ENCODE measurements at places on chromosomes 13 and 19.
A peak's percentile ranks its signal among the peaks of the same experiment; 100 is the strongest.

DNA sequence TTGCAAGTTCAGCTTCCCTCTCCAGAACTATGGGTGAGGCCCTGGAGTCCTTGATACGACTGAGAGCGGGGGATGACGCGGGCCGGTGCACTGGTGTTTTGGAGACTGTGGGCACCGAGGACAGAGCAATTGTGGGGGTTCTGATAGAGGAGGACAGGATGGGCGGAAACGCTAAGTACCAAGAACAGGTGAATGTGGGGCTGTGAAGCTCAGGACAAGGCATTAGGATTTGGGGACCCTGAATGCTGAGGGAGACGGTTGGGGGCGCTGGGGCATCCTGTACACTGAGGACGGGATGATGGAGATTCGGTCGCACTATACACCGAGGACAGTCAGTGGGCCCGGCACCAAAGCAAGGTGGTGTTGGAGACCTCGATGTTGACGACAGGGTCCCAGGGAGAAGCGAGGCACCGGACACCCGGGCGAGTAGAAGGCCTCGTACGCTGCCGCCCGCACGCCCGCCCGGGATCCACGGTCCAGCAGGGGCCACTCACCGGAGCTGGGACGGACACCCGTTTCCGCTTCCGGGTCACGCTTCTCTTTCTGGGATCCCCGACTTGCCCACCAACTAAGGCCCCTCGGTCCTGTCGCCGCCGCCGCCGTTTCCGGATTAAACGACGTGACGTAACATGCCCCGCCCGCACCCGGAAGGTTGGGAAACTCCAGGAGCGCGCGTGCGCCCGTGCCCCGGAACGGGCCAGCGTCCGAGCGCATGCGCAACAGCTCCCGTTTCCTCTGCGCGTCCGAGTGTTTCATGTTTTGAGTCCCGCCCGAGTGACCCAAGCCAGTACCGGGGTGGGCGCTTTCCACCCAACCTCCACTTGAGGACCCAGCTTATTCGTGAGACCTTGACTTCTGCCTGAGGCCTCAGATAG, at the start of gene CHMP2A:
CHMP2A (minus strand) TSS at position 612 of the 875 bp plus-strand sequence. CDS start 893 bp downstream, outside the sequence.
- DNase-seq: peak; percentile 97

DNA sequence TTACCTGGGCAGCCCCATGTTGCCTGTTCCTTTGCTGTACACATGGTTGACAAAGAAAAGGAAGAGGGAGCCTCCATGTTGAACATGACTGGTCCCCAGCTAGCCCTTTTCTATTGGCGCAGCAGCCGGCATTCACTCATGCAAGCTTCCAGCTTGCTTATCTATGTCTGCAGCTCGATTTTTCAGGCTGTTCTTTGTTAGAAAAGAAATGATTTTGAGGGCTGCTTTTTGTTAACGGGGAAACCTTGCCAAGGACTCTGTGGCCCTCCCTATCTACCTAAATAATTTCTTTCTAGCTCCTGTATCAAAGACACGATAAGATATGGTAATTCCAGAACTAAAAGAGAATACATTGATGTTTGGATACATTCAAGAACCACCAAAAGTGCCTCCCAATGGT, 20.4 kb upstream of the ADGRE2 start:
- no peak for DNase-seq

- DNase-seq: no peak
These were observed 25.2 kb downstream of the SUGT1 start for GRCh38 chr13:52677823-52678222.

DNA sequence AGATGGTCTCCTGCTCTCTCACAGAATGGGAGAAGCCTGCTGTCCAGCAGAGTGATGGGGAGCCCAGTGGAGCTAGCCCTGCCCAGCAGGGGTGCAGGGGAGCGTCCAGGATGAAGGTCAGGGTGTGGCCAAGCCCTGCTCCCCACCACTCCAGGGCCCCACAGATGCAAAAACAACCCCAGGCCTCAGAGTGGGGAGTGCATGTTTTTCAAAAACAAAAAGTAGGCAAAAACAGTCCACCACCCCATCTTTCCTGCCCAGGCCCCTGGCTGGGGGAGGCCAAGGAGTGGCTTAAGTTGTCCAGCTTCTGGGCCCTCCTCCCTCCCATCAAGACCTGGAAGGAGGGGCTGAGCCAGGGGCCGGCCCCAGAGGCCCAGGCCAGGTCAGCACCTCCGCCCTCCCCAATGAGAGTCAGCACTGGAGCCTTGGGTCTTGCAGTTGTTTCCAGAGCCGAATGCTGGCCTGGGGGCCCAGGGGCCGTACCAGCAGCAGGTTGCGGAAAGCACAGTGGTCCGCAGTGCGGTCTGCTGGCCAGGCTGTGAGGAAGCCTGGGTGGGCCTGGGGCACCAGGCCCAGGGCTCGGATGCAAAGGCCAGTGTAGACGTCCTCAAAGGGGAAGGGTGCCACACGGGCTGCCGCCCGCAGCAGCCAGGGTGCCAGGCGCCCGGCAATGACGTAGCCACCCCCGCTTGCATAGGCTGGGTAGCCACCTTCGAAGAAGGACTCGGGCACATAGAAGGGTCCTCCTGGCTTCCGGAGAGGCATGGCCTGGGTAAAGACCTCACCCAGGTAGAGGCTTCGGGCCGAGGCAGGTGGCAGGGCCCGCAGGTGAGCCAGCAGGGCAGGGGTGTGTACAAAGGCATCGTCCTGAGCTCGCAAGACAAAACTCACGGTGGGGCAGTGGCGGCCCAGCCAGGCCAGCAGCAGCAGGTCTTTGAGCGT, 1.7 kb downstream of the B3GNT8 start:
- DNase-seq: no peak

GRCh38 chr19:49503582-49503962, 7.3 kb downstream of the RPS11 start:
- DNase-seq: no peak

DNA sequence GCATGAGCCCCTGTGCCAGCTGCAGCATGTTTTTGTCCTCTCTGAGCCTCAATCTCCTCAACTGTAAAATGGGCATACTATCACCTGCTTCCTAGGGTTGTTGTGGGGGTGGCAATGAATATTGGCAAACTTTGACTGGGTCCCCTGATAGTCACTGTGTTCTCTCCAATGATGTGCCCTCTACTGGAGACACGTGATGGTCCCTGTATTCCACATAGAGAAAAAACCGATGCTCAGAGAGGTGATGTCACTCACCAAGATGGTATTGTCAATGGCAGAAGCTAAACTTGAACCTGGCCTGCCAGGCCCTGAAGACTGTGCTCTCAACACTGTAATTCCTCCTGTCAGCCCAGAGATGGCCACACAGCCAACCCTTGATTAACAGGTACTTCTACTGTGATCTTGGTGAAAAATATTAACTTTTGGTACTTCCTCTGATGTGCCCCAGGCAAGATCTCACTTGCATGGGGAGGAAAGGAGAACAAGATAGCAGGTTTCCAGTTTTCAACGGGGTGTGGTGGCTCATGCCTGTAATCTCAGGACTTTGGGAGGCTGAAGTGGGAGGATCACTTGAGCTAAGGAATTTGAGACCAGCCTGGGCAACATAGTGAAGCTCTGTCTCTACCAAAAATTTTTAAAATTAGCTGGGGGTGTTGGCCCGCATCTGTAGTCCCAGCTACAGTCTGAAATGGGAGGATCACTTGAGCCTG, 3.6 kb downstream of the CEACAM20 start:
- DNase-seq: no peak

DNA sequence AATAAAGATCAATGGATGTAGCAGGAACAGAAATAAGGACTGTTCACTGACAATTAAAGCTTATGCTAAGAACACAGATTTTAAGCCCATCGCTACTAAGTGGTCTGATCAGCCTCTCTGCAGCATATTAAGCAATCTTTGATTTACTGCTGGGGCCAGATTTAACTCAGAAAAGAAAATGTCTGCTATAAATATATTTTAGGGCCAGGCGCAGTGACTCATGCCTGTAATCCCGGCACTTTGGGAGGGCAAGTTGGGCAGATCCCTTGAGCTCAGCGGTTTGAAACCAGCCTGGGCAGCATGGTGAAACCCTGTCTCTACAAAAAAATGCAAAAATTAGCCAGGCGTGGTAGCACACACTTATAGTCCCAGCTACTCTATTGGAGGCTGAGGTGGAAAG, 43.0 kb downstream of the METTL21C start:
- no peak for DNase-seq

GRCh38 chr19:30217461-30217860, 154.7 kb upstream of the ZNF536 start:
- no peak for DNase-seq

DNA sequence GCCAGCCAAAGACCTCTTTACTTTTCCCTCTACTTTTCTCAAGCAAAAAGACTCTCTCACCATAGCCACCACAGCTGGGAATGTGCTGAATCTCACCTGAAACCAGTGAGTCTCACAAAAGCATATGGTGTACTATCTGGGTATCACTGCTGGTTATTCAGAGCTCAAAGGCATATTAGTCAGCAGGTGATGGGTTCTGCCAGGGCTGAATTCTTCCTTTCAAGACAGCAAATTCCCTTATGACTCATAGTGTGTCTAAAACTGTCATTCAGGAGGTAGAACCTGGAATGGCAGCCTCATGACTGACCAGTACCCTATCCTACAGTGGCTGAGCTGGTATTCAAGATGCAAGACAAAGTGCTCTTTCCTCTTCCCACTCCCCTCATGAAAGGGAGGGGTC, 2859.1 kb downstream of the PCDH9 start:
- no peak for DNase-seq

- no peak for DNase-seq
These were observed 45.0 kb downstream of the CBY2 start for GRCh38 chr13:45747071-45747470.

GRCh38 chr13:28653111-28653510, 5.8 kb upstream of the POMP start:
- DNase-seq: no peak

- no peak for DNase-seq
These were observed 29.9 kb downstream of the LAIR2 start for GRCh38 chr19:54532528-54532927.

GRCh38 chr13:97261254-97262005, 39.3 kb downstream of the MBNL2 start:
- DNase-seq: no peak

DNA sequence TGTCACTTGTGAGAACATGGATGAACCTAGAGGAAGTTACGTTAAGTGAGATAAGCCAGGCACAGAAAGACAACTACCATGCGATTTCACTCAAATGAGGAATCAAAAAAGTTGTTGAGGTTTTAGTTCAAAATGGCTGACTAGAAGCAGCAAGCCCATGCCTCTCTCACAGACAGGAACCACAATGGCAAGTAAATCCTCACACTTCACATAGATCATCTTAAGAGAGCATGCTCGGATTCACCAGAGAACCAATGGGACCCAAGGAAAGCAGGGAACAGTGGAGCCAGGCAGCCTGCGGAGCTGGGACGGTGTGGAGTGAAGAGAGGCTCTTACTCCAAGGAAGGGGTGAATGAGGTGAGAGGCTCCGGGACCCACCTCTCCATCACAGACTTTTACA, 581.0 kb downstream of the UQCRFS1 start:
- DNase-seq: no peak

GRCh38 chr19:9917321-9917720, 19.0 kb downstream of the OLFM2 start:
- DNase-seq: no peak

DNA sequence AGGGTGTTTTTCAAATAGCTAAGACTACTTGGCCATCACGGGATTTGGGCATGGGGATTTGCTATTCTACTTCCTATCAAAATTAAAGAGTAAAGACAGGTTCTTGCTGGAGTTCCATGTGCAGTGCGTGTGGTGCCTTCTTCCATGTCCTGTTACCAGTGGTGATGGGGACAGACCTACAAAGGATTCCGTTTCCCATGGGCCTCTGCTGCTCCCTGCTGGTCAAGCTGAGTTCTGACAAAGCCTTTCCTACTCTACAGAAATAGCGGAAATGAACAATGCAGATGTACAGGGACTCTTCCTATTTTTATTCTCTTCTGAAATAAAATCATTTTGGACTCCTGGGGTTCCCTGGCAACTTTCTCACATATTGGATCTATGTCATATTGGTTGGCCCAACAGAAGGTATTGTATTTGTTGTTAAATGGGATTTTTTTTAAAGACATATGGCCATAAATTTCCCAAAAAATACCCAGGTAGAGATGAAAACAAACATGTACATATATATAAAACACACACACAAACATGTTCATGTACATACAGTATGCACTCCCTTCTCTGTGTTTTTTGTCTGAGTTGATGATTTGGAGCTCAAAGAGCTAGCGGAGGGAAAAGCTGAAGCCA, 90.5 kb upstream of the SLC15A1 start:
- DNase-seq: peak; percentile 46

GRCh38 chr19:41421314-41421713, 5.9 kb downstream of the B3GNT8 start:
- DNase-seq: no peak

- DNase-seq: peak; percentile 48
These were observed at the start of gene LCP1 for GRCh38 chr13:46181840-46182490. Gene LCP1, minus strand, starts transcription at chr13:46182177. Its CDS starts 22,515 bp downstream, at chr13:46159662.

DNA sequence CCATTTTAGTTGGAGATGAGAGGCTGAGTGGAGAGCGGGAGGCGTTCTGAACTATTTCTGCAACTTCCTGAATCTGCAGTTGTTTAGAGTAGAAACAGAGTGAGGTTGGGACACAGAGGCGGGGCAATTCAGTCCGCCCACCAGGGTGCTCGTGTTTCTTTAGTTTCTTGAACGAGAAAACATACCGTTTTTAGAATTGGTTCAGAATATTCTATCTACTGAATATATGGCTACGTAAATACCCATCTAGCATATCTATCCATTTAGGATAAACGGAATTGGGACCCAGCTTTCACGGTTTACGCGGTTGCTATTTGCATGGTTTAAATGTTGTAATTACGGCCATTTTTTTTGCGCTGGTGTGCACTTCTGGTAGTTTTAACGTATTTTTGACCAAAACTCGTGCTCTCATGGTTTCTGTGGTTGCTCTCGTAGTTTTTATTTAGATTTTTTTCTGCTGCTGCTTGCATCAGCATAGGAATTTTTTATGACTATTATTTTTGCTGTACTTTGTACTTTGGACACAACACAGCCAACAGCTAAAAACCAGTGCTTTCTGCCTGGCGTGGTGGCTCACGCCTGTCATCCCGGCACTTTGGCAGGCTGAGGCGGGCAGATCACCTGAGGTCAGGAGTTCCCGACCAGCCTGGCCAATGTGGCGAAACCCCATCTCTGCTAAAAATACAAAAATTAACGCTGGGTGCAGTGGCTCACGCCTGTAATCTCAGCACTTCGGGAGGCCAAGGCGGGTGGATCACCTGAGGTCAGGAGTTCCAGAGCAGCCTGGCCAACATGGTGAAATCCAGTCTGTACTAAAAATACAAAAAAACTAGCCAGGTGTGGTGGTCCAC, 32.7 kb downstream of the TIMM13 start:
- no peak for DNase-seq

DNA sequence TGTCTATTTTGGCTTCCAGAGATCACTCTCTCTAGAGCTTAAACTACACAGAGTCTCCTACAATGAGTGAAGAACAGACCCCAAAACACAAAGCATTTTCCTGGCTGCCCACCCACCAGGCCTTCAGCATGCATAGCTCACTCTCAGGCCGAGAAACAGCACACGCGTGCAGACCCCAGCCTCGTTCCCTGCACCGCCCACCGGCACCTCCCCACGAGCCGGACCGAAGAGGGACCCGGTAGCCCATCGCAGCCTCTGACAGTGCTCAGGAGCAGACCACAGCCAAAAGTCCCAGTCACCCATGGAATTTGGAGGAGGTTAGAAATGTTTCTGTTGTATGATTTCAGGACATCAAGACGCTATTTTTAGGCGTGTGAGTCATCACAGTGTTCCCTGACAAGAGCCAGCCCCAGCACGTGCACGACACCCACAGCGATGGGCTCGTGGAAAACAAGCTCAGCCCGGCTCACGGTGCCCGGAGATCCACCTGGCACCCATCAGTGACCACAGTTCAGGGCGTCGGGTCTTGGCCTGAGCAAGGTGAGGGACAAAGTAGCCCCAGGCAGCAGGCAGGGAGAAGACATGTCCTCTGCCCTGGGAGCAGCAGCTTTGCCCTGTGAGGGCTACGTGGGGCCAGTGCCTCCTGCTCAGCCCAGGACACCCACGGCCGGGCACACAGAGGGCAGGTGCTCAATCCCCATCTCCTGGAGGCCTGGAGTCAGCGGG, 50.1 kb upstream of the SPACA7 start:
- no peak for DNase-seq

Measured in stimulated activated CD4-positive, alpha-beta T cell treated with anti-CD3 and anti-CD28 coated beads, Interleukin-1b, Interleukin-23, amount 100 ng/mL, for 24 hours (primary cell).